ENCODE measurements at places on chromosomes 7 and 10.

GRCh38 chr7:64320547-64321513 lies 7.1 kb downstream of the ZNF736 start:
- DNase-seq = no peak

- DNase-seq = no peak
These were observed 17.8 kb upstream of the MTPAP start for GRCh38 chr10:30366829-30367228.

- no peak for DNase-seq
These were observed 151.8 kb downstream of the KCNMA1 start for GRCh38 chr10:77485847-77486246.

DNA sequence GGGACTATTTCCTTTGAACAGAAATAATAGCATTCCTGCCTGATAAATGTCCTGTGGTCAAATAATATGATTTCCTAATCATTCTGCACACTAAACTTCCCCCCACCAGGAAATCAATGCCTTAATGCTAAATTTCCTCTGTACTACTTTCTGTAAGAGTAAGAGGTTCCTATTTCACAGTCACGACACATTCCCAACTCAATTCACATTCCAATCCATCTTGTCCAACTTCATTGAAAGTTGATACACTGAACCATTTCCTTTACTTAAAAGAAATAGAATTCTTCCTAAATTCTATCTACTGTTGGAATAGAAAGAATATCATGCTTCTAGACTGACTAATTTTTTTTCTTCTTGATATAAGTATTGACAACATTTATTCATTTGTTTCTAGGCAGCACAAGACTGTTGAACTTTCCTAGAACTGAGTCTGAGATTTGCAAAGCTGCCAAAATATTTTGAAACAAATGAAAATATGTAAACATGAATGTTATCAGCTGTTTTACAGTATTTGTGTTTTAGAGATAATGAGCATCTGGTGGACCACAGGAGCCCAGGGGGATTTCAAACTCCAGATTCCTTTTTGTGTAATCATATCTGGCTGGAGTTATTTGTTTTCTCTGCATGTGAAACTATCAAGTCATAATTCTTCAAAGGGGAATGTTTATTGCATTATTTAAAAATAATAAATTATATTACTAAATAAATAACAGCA lies 121.5 kb downstream of the TPST1 start:
- DNase-seq = no peak

DNA sequence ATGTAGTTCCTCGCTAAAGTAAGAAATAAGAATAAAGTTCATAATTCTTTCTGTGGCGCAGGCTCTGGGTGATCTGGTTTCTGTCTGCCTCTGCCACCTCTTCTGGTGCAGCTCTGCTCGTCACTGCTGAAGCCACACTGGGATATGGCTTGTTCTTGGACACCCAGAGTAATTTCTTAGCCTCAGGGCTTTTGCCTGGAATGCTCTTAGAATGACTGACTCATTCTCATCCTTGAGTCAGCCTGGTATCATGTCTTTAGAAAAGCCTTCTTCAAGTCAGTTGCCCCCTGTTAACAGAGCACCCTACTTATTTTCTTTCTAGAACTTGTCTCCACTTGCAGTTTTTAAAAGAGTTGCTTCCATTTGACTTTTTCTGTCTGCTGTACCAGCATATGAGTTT lies 2.0 kb downstream of the ZSCAN25 start:
- no peak for DNase-seq

GRCh38 chr10:125911145-125911544 lies 14.8 kb downstream of the FANK1 start:
- DNase-seq = no peak

- no peak for DNase-seq
These were observed 86.7 kb downstream of the ZMIZ1 start for GRCh38 chr10:79155301-79156081.

DNA sequence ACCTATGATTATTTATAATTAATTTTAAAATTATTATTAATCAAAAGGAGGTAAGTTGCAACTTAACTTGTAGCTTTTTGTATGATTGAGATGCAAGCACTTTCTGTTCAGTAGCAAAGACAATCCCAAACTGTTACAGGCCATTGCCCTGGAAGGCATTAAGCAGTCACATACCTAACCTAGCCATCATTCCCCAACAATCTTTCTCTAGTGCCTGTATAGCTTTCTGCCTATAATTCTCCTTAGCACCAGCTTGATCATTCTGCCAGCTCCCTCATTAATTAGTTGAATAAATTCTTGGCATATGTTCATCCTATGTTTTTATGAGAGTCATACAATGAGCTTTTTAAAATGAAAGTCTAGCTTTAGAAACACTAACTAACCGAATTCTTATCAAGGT lies 178.9 kb upstream of the TMEM106B start:
- no peak for DNase-seq

GRCh38 chr7:114932991-114933390 lies 11.1 kb downstream of the MDFIC start:
- DNase-seq = no peak

GRCh38 chr7:101302641-101303101 lies 18.9 kb downstream of the IFT22 start:
- DNase-seq = no peak

DNA sequence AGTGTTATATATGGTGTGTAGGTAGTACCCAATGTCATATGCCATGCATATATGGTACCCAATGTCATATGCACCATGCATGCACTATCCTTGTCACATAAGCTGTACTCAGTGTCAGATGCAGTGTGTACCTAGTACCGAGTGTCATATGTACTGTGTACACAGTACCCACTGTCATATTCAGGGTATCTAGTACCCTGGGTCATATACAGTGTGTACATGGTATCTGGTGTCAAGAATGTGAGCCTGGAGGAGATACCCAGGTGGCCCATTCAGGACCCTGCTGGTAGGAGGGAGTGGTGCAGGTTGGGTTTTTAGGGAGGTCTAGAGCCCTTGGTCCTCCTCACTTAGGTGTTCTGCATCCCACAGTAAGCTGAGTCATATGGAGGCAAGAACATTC lies 1.8 kb downstream of the ZMYND11 start:
- DNase-seq = peak; percentile 32

DNA sequence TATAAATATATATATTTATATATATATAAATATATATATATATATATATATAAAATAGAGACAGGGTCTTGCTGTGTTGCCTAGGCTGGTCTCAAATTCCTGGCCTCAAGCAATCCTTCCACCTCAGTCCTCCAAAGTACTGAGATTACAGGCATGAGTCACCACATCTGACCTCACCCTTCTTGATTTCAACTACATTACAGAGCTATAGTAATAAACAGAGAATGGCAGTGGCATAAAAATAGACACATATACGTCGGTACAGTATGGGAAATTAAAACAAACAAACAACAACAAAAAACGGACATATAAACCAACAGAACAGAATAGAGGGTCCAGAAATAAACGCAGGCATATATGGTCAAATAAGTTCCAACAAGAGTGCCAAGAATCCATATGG lies 77.6 kb upstream of the PPP1R3A start:
- no peak for DNase-seq

- DNase-seq = peak; percentile 28
These were observed 205.8 kb upstream of the FRMD4A start for GRCh38 chr10:14536241-14537213.

- no peak for DNase-seq
These were observed 125.8 kb downstream of the LRRC18 start for GRCh38 chr10:48813825-48814224.

DNA sequence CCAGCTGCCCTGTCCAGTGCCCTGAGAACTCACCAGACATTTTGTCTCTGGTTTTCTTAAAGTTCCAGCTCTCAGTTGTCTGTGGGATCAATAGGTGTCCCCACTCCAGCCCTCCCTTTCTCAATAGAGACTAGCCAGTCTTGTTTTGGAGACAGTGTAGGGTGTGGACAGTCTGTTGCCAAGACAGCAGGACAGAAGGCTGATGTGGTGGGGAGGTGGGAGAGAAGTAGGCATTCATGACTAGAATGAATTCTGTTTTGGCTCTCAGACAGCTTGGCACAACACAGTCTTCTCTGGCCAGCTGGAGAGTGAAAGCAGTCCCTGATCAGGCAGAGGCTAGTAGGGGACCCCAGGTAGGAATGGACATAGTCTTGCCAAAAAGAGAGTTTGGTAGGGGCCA lies 467.0 kb upstream of the PODXL start:
- no peak for DNase-seq

DNA sequence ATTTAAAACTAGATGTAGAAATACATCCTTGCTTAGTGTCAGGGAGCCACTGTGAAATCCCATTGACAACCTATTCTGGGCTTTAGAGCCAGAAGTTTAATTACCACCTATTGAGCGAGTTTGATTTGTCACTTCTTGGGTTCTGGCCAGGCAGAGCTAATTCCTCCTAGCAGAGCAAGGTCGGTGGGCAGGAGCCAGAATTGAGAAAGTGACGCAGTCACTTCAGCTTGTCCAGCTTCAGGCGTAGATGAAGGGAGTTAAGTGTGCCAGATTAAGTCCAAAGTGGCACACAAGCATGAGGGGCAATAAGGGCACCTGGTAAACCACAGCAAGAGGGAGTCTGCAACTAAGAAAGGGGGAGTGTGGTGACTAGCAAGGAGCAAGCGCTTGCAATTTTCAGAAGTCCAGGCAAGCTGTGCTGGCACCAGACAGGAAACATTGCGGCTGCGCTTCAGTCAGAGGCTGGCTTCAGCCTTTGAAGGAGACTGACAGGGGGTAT lies 119.4 kb downstream of the ST7 start:
- DNase-seq = no peak

DNA sequence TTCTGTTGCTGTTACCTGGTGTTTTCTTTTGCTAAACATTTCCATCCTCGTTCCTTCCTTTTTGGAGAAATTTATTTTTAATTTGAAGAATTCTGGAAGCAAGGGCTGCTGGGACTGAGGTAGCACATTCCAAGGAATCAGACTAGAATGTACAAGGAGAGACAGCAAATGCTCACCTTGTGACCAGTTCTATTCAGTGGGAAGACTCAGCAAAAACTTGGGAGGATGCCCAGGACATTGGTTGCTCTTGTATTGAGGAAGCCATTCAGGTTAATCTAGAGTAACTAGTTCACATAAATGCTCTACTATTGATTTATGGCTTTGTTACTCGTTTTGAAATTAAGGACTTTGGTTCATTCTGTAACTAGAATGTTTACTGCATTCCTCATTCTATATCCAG lies 11.3 kb downstream of the PLCE1 start:
- DNase-seq = no peak

- DNase-seq = no peak
These were observed 413.5 kb upstream of the LRRN3 start for GRCh38 chr7:110677405-110677804.

DNA sequence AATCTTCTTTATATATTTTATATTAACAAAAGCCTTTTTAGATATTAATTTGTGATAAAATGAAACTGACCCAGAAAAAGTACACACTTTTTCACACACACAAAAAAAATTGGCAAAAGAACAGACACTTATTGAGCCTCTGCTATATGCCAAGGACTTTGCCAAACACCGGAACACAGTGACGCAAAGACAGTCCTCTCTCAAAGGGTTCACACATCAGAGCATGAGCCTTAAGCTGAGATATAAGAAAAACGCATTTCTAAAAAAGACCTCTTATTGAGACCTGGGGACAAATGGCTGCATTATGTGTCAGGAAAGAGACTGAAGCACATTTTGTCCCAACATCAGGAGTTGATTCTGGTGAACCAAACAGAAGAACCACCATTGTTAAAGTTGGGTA lies 24.0 kb upstream of the ABCB4 start:
- DNase-seq = no peak

- no peak for DNase-seq
These were observed 122.6 kb upstream of the LSM8 start for GRCh38 chr7:118061386-118061785.

DNA sequence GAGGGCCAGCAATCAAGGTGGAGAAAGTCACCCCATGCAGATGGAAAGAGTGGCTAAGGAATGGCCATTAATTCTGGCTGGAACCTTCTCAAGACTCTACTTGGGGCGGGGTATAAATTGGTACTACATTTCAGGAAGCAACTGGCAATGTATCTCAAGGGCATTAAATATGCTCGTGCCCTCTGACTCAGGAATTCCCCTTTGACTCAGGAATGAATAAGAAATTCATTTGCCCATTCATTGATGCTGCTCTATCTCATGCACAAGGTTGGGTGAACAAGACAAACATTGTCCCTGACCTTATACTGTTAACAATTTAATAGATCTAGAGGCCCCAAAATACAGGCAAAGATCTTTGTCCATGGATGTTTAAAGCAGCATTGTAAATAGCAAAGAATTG lies 188.1 kb downstream of the MYOF start:
- no peak for DNase-seq

- no peak for DNase-seq
These were observed 104.3 kb downstream of the MARCHF5 start for GRCh38 chr10:92395271-92395670.

Measured in stimulated activated CD8-positive, alpha-beta memory T cell treated with anti-CD3 and anti-CD28 coated beads, Interleukin-15, amount 100 ng/mL, for 1 hour (primary cell).